Keratinocyte (primary cell): ENCODE measurements at places on chromosomes 7 and 10. TPM values are rescaled to one million over a fixed set of nuclear protein-coding genes. Genes with fewer than 3 reads are reported as not detected.
A peak's percentile ranks its signal among the peaks of the same experiment; 100 is the strongest.

The TECPR1 gene
- polyA plus RNA-seq, result 1.5 to 3.7 TPM (median 2.4 TPM) in 3 replicates

The GSAP gene
- 2.8 to 5.4 TPM (median 5.0 TPM) in 3 replicates for polyA plus RNA-seq

The C10orf53 gene
- not detected in 3 replicates for polyA plus RNA-seq

The SLC18A3 gene
- polyA plus RNA-seq, result not detected in 3 replicates

The IRF5 gene
- 0.78 to 1.5 TPM (median 0.88 TPM) in 3 replicates for polyA plus RNA-seq

The TES gene
- polyA plus RNA-seq, result 142 to 187 TPM (median 173 TPM) in 3 replicates

The SPACDR gene
- polyA plus RNA-seq, result 0.24 to 0.54 TPM (median 0.37 TPM) in 3 replicates

The MRM2 gene
- polyA plus RNA-seq, result 15.5 to 28.2 TPM (median 21.5 TPM) in 3 replicates

DNA sequence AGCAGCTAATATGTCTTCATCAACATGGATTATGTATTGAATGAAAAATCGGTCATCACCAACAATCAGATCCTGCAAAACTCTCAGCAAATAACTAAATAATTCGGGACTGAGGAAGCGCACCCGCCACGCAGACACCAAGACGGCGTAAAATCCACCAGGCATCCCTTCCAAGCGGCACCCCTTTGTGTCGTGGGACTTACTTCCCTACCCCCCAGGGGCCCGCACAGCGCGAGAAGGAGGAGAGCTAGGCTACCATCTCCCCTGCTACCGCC lies 721 bp downstream of the ARL3 start:
- no peaks in the 10 kb centered on the region for H3K36me3 ChIP-seq
- no peak for DNase-seq
- H3K4me1 ChIP-seq, result peaks cover 19% of the 10 kb centered on the region
- peak overlapping the region; percentile 65 for H3K27ac ChIP-seq

DNA sequence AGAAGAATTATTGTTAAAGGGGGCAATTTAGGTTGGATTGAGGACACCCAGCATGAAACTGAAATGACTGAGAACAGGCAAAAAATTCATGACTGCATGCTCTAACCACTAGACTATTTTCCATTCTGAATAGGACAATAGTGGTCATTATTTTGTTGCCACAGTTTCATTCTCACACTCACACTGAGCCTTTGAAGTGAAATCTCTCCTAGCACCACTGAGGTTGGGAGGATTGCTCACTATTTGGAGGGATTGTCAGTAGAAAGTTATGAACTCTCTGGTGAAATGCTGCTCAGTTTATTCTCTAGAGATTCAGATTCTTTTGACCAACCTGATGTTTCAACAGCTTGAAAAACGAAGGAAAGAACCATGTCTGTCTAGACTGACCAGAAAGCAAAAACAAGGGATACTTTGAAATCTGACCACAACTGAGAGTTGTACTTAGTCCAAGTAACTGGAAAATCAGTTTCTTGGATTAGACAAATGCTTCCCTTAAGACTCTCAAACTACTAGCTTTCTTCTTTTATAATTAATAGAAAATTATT lies 191.2 kb downstream of the DYNC1I1 start:
- no peaks in the 10 kb centered on the region for H3K27me3 ChIP-seq
- H3K4me3 ChIP-seq, result no peak overlapping the region
- DNase-seq, result no peak
- H3K4me1 ChIP-seq, result no peaks in the 10 kb centered on the region
- no peak overlapping the region for H3K27ac ChIP-seq
- H3K36me3 ChIP-seq, result no peaks in the 10 kb centered on the region

GRCh38 chr10:93062514-93063143 lies 2.0 kb downstream of the CYP26C1 start:
- no peak overlapping the region for H3K4me3 ChIP-seq
- H3K36me3 ChIP-seq, result no peaks in the 10 kb centered on the region
- H3K27ac ChIP-seq, result no peak overlapping the region
- H3K27me3 ChIP-seq, result peaks cover 87% of the 10 kb centered on the region

- H3K36me3 ChIP-seq, result peaks cover 5% of the 10 kb centered on the region
- H3K27me3 ChIP-seq, result no peaks in the 10 kb centered on the region
- DNase-seq, result peak; percentile 45
- H3K27ac ChIP-seq, result no peak overlapping the region
- H3K4me3 ChIP-seq, result no peak overlapping the region
Measured at GRCh38 chr7:35697414-35698175, 2.7 kb upstream of the HERPUD2 start.

GRCh38 chr10:71319042-71319799 lies at the start of gene SLC29A3:
Gene SLC29A3, plus strand, starts transcription at chr10:71319259. Its CDS starts 51 bp downstream, at chr10:71319310.
- H3K27me3 ChIP-seq, result peaks cover 16% of the 10 kb centered on the region
- no peak within 1 kb of the TSS for H3K27ac ChIP-seq
- H3K36me3 ChIP-seq, result no peaks in the 10 kb centered on the region
- peak; percentile 38 for DNase-seq

- no peaks in the 10 kb centered on the region for H3K36me3 ChIP-seq
- H3K4me3 ChIP-seq, result no peak overlapping the region
- no peaks in the 10 kb centered on the region for H3K27me3 ChIP-seq
- DNase-seq, result no peak
- no peaks in the 10 kb centered on the region for H3K4me1 ChIP-seq
Measured at GRCh38 chr10:78514459-78514858, 480.8 kb downstream of the RPS24 start.

DNA sequence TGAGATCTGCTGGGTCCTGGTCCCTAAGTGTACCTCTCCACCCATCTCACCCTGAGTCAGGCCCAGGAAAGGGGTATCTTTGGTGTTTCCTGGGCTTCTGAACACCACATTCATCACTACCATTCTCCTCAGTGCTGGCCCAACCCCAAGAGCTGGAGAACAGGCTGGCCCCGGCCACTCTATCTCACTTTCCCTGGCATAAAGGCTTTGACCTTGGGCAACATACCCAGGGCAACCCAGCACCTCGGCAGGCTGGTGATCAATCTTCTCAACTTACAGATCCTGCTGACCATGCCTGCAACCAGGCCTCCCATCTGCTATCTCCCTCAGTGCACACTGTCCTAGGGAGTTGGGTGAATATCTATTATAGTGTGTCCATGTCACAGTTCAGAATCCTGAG lies 2.1 kb downstream of the VSIR start:
- H3K4me3 ChIP-seq, result no peak overlapping the region
- no peak for DNase-seq
- H3K27ac ChIP-seq, result no peak overlapping the region

DNA sequence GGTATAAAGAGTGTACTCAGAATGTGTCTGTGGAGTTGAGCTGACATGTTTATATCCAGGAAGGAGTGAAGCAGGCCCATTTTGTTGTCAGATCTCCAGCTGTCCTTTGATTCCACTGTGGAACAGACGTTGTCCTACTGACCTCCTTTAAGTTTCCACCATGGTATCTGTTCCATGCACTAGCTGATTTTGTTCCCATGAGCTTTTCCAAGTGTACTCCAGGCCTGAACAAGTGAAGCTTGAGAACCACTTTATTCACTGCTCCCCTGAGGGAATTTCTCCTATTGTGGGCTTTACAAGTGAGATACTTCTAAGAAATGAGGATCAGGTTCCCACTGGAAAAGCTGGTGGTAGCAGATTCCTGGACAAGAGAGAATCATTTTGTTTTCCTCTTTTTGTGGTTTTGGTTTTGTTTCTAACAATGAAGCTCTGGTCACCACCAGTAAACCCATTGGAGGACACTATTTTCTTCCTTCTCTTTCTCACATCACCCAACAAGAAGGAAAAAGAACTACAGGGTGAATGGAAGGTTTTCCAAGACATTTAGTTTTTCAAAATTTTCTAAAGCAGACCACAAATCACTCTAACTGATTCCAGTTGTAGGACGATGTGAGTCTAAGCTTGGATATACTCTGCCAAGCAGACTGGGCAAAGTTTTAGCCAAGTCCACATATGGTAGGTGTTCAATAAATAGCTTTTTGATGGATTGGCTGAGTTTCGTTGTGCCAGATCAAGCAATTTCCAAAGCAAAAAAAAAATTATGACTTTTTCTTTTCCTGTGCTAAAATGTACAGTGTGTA lies 144.2 kb downstream of the JCAD start:
- no peaks in the 10 kb centered on the region for H3K4me1 ChIP-seq
- H3K27me3 ChIP-seq, result no peaks in the 10 kb centered on the region
- no peaks in the 10 kb centered on the region for H3K36me3 ChIP-seq
- no peak for DNase-seq

GRCh38 chr10:131870831-131871672 lies 29.8 kb upstream of the PPP2R2D start:
- no peaks in the 10 kb centered on the region for H3K36me3 ChIP-seq
- DNase-seq, result no peak
- no peak overlapping the region for H3K4me3 ChIP-seq
- H3K4me1 ChIP-seq, result no peaks in the 10 kb centered on the region

- no peaks in the 10 kb centered on the region for H3K4me1 ChIP-seq
- H3K4me3 ChIP-seq, result no peak overlapping the region
- H3K27me3 ChIP-seq, result no peaks in the 10 kb centered on the region
- no peak overlapping the region for H3K27ac ChIP-seq
- no peak for DNase-seq
- H3K36me3 ChIP-seq, result no peaks in the 10 kb centered on the region
Measured at GRCh38 chr10:24793648-24794379, 70.1 kb upstream of the ARHGAP21 start.

DNA sequence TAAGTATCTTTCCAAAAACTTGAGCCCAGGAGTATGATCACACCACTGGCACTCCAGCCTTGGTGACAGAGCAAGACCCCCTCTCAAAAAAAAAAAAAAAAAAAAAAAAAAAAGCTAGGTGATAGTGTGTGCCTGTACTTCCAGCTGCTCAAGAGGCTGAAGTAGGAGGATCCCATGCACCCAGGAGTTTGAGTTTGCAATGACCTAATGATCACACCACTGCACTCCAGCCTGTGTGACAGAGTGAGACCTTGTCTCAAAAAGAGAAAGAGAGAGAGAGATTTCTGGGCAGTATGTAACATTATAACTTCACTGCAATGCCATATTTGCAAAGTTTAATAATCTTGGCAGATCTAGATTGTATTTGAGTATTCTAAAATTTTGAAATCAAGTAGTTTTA lies 47.6 kb downstream of the AKAP9 start:
- no peak overlapping the region for H3K27ac ChIP-seq
- DNase-seq, result no peak
- no peak overlapping the region for H3K4me3 ChIP-seq

- H3K4me3 ChIP-seq, result no peak overlapping the region
- H3K27me3 ChIP-seq, result no peaks in the 10 kb centered on the region
- H3K36me3 ChIP-seq, result no peaks in the 10 kb centered on the region
- no peak overlapping the region for H3K27ac ChIP-seq
Measured at GRCh38 chr7:94222516-94222915, 172.2 kb upstream of the COL1A2 start.

DNA sequence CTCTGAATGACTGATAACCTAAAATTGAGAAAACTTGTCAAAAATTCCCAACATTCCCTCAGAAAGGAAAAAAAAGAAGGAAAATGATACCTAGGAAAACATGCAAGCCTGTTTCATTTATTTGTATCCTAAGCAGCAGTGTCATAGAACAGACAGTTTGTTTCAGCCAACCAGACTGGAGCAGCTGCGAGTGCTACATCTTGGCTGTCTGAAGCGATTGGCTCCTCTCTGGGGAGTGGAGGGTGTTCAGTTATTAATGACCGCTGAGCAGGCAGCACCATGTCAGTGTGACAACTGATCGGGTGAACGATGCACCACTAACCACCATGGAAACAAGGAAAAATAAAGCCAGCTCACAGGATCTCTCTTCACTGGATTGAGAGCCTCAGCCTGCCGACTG lies at the start of gene LRRN3:
Gene LRRN3, plus strand, starts transcription at position 282 of the 400 bp plus-strand sequence. CDS start 31,646 bp downstream, outside the sequence.
- no peaks in the 10 kb centered on the region for H3K27me3 ChIP-seq
- no peaks in the 10 kb centered on the region for H3K36me3 ChIP-seq
- no peak within 1 kb of the TSS for H3K27ac ChIP-seq
- H3K4me3 ChIP-seq, result no peak within 1 kb of the TSS

DNA sequence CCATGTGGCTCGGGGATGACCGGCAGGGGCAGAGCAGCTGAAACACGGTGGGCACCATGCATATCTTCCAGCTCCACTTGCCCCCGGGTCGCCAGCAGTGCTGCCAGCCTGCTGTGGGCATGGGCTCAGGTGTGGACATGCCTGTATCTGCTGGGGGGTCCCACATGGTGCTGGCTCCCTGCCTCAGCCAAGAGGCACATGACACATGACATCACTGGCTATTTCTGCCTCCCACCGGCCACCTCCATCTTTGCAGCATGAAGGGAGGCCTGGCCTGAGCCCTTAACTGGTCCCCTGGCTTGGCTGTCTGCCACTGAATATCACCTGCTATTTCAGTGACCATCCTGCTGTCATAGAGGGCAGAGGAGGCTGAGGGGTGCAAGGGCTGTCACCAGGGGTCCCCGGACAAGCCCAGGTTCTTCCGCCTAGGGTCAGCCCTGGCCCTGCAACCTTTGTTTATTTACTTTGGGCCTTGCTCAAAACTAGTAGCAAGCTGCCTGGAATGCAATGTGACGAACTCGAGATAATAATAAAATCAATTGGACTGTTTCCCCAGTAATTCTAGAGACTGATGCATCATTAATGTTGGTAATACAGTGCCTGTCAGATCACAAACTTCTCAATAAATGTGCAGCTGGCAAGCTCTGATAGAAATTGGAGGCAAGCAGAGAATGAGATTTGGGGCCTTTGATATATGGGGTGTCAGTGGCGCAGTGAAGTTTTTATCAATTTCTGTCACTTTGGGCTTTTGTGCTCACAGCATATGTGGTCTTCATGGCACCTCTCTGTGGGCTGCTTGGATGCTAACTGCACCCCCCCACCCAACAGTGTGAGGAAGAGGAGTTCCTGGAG lies 28.5 kb downstream of the ZMIZ1 start:
- H3K27me3 ChIP-seq, result no peaks in the 10 kb centered on the region
- no peak overlapping the region for H3K27ac ChIP-seq
- DNase-seq, result no peak
- no peaks in the 10 kb centered on the region for H3K36me3 ChIP-seq
- no peak overlapping the region for H3K4me3 ChIP-seq
- peaks cover 13% of the 10 kb centered on the region for H3K4me1 ChIP-seq
